DMS 273 treated with DMSO at 0.1 percent for 48 hours (cell line): ENCODE measurements at places on chromosomes 2 and 18.

- no peak for DNase-seq
These were observed 72.4 kb downstream of the ID2 start for GRCh38 chr2:8754106-8754776.

DNA sequence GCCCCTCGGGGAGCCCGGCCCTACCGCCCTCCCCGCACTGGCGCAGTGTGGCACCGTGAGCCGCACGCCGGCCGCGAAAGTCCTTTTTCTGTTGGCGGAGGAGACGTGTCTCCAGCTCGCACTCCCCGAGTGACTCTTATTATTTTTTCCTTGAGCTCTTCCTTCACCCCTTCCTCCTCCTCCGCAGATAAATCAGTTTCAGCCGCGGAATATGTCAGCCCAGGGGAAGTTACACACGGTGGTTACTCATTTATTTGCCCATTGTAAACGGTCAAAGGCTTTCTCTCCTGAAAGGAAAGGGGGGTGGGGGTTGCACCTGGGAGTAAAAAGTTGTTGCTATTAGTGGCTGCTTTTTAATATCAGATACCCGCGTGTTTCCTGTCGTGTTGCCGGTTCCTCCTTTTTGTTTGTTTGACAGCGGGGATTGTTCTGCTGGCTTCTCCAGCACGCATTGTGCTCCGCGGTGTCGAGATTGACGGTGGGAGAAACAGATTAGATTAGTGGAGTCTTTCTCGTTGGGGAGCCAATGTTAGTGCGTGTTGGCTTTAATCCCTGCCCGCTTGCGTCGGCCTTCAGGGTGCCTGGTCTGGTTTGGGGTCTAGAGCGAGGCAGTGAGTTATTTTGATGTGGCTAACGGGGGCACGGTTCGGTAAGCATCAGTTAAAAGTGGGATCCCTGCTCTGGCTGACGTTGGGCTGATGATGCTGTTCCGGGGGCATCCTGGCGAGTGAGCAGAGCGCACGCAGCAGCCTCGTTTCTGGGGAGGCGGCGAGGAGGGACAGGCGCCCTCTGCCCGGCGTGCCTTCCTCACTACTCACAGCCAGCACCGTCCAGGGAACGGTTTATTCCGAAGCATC is 1.6 kb downstream of the CRIM1 start:
- no peak for DNase-seq

- no peak for DNase-seq
These were observed 15.5 kb downstream of the LDLRAD4 start for GRCh38 chr18:13233787-13234783.

GRCh38 chr2:177579486-177580036 is 187.0 kb downstream of the AGPS start:
- no peak for DNase-seq

- DNase-seq, result no peak
These were observed 193.7 kb downstream of the DNER start for GRCh38 chr2:229520691-229521096.
